ENCODE measurements at places on chromosomes 11 and 22.

DNA sequence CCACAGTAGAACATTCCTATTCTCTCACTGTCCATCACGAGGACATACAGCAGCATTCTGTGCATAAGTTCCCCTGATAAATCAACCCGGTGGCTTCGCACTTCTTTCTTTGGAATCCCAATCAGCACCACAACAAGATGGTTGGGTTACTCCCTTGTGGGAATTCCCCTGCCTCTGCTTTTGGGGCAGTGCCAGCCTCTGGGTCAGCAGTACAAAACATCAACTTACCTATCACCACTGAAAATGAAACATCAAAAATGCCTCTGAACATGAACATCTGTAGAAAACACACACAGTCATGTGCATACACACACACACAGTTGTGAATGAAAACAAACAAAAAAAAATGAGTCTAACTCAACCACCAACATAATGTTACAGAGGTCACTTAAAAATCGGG lies 79.3 kb downstream of the KCNA4 start:
- no peak for DNase-seq

DNA sequence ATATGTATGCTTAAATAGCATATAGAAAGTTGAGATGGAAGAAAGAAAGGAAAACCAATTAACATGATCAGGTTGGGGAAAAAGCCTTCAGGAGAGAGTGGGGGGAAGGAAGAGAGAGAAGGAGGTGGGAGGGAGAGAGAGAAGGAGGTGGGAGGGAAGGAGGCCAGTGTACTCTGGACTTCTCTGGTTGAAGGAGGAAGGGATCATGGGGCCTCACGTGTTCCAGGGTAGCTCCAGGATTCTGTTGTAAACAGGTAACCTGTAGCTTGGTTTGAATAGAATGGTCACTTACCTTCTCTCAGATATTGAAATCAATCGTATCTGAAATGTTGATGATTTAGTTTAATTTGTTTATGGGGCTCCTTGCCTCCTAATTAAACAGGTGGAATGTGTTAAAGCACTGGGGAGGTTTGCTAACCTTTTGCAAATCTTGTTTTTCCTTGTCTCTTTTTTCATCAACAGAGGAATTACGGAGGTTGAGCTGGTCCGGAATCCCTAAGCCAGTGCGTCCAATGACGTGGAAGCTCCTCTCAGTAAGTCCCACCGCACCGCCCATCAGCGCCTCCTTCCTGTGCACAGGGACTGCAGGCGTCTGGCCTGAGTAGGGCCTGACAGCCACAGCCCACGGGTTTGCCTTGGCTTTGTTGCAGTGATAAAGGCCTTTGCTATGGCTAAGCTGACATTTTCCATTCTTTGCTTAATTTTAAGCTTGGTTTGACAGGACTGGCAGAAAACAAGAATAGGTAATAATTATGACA lies 115.9 kb downstream of the TBC1D22A start:
- DNase-seq, result no peak

GRCh38 chr11:46373787-46374740 lies 7.4 kb upstream of the MDK start:
- no peak for DNase-seq

- no peak for DNase-seq
These were observed 72.3 kb upstream of the GRK3 start for GRCh38 chr22:25492162-25492561.

DNA sequence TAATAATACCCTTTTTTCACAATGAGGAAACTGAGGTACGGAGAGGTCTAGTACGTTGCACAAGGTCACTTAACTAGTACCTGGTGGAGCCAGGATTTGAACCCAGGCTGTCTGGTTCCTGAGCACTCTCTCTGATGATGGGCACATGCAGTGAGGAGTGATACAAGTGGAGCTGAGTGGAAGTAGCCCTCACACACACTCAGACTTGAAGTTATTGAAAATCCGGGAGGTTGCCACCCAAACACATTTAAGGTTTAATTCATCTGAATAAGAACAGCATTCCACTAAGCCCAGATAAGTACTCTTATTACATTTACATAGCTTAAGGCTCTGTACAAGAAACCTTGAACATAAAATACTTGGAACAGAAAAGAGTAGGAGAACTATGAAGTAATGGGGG lies 4.8 kb downstream of the GRAP2 start:
- DNase-seq, result no peak

- no peak for DNase-seq
These were observed 1.0 kb upstream of the MAPK12 start for GRCh38 chr22:50262460-50262911.

DNA sequence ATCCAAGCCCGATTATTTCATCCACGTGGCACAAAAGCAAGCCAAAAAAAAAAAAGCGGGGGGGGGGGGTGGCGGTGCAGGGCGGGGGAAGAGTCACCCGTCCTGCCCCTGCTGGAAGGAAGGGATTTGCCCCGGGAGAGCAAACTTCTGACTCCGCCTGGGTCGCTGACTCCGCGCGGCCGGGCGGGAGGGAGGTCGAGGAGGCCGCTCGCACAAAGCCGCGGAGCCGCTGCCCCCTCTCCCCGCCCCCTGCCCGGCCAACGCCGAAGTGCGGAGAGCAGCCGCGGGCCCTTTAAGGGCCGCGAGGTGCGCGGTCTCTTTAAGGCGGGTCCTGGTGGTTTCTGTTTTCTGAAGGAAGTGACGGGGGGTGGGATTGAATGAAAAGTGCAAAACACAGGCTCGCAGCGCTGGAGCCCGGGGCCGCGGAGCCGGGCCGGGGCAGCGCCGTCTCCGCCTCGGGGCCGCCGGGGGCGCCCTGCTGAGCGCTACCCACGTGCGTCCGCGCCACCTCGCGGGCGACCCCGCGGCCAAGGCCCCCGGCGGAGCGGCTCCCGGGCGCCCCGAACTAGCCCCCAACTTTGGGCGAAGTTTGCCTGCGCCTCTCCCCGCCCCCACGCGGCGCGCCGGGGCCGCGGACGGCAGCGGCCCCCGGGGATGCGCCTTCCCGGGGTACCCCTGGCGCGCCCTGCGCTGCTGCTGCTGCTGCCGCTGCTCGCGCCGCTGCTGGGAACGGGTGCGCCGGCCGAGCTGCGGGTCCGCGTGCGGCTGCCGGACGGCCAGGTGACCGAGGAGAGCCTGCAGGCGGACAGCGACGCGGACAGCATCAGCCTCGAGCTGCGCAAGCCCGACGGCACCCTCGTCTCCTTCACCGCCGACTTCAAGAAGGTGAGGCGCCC lies at the start of gene OAF:
Gene OAF (plus strand): TSS at position 407 of the 896 bp plus-strand sequence. CDS start 248 bp downstream, at position 655.
- DNase-seq, result peak; percentile 37

GRCh38 chr22:46770726-46771125 lies 8.3 kb downstream of the TBC1D22A start:
- no peak for DNase-seq

DNA sequence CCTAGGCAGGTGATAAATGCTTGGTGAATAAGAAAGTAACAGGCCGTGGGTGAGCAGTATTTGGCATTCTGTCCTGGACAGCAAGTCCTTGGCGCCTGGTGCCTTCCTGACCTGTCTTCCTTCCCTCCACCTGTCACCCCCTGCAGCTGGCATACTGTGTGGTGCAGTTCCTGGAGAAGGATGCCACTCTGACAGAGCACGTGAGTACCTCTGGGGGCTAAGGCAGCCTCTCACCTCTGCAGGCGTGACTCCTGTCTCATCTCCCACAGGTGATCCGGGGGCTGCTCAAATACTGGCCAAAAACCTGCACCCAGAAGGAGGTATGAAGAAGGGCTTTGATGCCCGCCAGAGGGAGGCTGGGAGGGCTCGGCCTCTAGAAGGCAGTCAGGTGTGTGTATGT lies 4.4 kb downstream of the GPHA2 start:
- no peak for DNase-seq

DNA sequence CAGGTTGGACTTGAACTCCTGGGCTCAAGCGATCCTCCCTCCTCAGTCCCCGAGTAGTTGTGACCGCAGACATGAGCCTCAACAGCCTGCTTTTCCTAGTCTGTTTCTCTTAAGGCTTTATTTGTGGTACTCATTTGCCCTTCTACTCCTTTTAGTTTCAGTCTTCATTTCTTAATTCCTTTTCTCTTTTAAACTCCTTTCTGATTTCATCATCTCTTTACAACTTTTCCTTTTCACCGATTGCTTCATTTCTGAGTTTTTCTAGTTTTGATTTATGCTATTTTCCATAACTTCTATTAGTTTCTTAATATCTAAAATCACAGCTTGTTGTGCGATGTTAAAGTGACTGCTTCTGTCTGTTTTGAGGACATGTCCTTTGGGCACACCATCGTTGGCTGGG lies 17.3 kb upstream of the MRGPRF start:
- no peak for DNase-seq

- DNase-seq, result no peak
These were observed 118.8 kb downstream of the INSC start for GRCh38 chr11:15233371-15234165.

DNA sequence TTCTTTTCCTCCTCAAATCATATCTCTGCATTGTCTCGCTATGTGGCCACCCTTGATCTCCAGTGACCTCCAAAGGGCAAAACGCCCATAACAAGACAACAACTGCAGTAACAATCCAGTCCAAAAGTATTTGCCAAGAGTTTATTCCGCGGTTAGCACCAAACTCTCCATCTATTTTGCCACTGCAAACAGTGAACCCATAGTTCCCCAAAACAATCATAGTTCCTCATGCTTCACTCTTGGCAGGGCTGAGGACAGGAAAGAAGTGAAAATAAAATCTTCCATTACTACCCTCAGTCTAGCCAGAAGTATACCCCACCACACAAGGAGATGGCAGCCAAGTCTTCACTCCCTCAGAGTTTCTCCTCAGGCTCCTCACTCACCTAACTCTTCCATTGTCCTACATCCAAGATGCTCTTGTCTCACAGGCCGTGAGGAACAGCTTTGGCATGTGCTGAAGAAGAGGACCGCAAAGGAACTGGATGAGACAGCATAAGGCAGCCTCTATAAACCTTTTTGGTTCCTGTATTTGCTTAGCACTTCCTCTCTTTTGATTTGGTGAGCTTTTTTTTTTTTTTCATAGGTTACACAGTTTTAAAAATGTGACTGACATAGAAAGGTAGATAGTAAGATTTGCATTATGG lies at the start of gene LPXN:
Gene LPXN (minus strand): TSS at position 480 of the 644 bp plus-strand sequence. CDS start 84 bp downstream, at position 396.
- no peak for DNase-seq

DNA sequence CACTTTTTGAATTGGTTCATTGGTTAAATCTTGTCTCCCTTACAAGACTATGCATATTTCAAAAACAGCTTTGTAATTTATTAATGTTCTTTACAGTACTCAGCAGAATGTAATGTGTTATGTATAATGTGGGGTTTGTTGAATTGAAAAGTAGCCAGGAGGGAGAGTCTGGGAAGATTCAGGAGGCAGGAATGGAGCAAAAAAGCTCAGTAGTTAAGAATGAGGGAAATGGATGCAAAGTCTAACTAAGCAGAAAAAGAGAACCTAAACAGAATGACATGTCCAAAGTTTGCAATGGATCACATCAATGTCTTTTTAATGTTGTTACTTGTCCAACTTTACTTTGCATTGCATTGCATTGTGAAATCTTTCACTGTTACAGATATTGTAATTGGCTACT lies 86.5 kb upstream of the CARD18 start:
- DNase-seq, result no peak

- DNase-seq, result no peak
These were observed 48.2 kb downstream of the RTN4R start for GRCh38 chr22:20219667-20220628.
